ENCODE measurements at places on chromosomes 2 and 18.

DNA sequence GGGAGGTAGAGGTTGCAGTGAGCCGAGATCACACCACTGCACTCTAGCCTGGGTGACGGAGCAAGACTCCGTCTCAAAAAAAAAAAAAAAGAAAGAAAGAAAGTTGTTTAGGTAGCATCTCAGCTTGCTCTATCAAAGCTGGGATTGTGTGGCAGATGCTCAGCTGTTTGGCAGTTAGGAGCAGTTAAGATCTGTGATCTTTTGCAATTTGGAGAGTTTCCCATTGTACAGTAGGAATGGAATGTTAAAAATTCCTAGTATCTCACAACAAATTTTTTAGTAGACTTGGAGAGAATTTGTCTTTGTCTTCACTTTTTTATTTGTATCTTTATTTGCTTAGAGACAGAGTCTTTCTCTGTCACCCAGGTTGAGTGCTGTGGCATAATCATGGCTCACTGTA lies 122.9 kb upstream of the UNC80 start:
- no peak for DNase-seq
- H3K27ac ChIP-seq = no peak overlapping the region
- no peak overlapping the region for H3K4me3 ChIP-seq
- H3K36me3 ChIP-seq = no peaks in the 10 kb centered on the region
- no peaks in the 10 kb centered on the region for H3K4me1 ChIP-seq

- H3K36me3 ChIP-seq = no peaks in the 10 kb centered on the region
- DNase-seq = no peak
- no peaks in the 10 kb centered on the region for H3K4me1 ChIP-seq
- H3K4me3 ChIP-seq = no peak overlapping the region
Measured at GRCh38 chr2:11552260-11552638, 18.4 kb downstream of the GREB1 start.

- no peak overlapping the region for H3K27ac ChIP-seq
- no peaks in the 10 kb centered on the region for H3K36me3 ChIP-seq
- H3K27me3 ChIP-seq = peaks cover 23% of the 10 kb centered on the region
- no peaks in the 10 kb centered on the region for H3K4me1 ChIP-seq
Measured at GRCh38 chr18:78827141-78827540, 152.5 kb upstream of the SALL3 start.

DNA sequence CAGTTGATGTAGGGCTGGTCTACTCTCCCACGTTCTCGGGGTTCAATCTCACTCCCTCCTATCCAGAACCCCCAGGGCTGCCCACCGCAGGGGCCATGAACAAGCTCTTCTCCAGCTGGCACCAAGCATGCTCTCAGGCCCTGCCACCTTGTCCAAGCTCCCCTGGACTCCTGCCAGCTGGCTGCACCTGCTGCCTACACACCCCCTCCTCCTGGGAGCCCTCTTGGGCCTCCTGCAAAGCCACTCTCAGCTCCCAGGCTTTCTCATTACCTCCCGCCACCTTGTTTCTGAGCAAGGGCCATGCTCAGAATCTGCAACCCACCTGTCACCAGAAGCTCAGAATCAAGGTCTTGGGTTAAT lies 56.0 kb downstream of the HDAC4 start:
- no peaks in the 10 kb centered on the region for H3K4me1 ChIP-seq
- H3K27me3 ChIP-seq = no peaks in the 10 kb centered on the region
- no peak for DNase-seq
